ENCODE measurements at places on chromosomes 7 and 10. TPM values are rescaled to one million over a fixed set of nuclear protein-coding genes. Genes with fewer than 3 reads are reported as not detected.
A peak's percentile ranks its signal among the peaks of the same experiment; 100 is the strongest.

UPP1 gene
- polyA plus RNA-seq = 15.2 TPM

PI4K2A gene
- polyA plus RNA-seq = 21.1 TPM

OR6V1 gene
- not detected for polyA plus RNA-seq

CFAP70 gene
- polyA plus RNA-seq = 18.7 TPM

TMEM139 gene
- polyA plus RNA-seq = 63.1 TPM

SPDYE16 gene
- polyA plus RNA-seq = 1.9 TPM

MUC3A gene
- polyA plus RNA-seq = 0.24 TPM

SORCS3 gene
- 3.7 TPM for polyA plus RNA-seq

MYO3A gene
- polyA plus RNA-seq = 6.5 TPM

CDH23 gene
- polyA plus RNA-seq = 1.6 TPM

SLC16A9 gene
- 42.0 TPM for polyA plus RNA-seq

IFIT1B gene
- polyA plus RNA-seq = 0.14 TPM

EXOC6 gene
- polyA plus RNA-seq = 21.6 TPM

CELF2 gene
- polyA plus RNA-seq = 12.4 TPM

GDI2 gene
- 352 TPM for polyA plus RNA-seq

MACC1 gene
- polyA plus RNA-seq = 11.2 TPM

TMEM196 gene
- polyA plus RNA-seq = 0.03 TPM

- DNase-seq = peak; percentile 21
These were observed 34.7 kb downstream of the GSDME start for GRCh38 chr7:24722386-24723177.

DNA sequence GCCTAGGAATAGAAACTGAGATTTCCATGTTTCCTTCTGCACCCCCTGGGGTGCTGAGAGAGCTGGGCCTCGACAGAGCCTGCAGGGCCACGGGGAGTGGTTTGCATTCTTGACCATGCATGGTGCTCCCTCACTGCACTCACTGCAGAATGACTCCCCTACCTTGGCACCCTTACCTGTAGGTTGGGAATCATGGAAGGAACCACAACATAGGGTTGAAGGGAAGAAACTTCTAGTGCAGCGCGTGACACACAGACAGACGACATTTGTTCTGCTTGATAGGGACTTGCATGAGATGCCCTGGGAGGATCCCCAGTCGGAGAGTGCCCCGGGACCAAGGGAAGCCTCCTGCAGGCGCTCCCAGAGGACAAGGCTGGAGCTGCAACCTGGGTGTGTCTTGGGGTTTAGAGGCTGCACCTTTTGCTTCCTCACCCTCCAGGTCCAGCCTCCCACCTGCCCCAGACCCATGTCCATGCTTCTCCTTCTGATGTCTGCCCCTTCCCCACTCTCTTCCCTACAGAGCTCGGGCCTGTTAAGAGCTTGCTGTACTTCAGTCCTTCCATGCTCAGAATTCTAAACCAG, 245.2 kb downstream of the ABCA13 start:
- no peak for DNase-seq

- no peak for DNase-seq
These were observed 303.5 kb downstream of the OTUD1 start for GRCh38 chr10:23742368-23742767.

DNA sequence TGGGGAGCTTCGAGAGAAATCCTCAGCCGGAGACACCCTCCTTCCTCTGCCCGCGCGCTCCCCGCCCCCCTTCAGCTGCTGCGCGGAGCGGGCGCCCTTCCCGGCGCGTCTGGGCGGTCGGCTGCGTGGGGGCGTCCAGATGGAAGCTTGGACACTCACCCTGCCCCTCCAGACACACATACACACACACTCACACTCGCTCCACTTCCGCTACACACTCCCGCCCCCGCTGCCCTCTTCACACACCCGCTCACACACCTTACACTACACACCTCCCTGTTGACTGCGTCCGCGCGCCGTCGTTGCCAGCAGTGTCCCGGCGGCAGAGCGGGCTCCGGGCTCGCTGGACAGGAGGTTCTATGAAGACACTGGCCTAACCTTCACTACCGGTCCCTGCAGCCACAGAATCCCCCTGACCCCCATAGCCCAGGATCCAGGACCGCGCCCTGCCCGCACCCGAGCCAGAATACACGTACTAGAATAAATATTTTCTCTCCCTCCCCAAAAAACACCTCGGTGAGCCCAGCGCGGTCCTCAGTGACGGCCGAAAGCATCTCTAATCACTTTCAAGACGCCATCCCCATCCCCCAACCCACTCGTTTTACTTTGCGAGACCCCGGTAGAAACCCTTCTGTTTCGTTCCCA, 1.1 kb upstream of the EGR2 start:
- DNase-seq = no peak

DNA sequence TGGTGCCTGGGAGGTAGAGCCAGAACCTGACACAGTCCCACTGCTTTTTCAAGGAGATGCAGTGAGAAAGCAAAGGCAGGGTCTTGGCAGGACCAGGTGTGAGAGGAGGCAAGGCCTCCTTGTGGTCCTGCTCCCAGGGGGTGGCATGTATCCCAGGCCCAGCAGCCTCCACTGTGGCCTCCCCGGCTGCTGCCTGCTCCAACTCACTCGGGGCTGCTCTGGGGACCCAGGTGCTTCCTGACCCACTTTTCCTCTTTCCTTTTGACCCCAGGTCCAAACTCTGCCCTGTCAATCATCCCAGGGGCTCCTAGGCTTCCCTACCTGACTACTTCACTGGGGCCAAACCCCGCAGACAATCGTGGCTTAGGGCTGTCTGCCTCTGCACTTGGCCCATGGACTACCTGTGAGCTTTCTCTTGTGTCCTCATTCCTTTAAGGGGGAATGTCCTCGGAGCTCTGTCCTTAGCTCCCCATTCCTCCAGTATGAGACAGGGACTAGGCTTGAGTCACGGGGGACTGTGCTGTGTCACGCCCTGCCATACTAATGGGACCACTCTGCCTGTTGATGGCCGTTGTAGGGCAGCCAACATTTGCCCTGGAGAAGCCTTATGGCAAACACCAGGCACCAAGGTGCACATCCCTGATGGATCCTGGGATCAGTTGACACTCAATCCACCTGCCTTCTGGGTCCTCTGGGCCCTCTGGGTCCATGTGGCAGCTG, 1.1 kb upstream of the AEBP1 start:
- no peak for DNase-seq

GRCh38 chr10:101495324-101495925, 92.6 kb downstream of the POLL start:
- DNase-seq = no peak

GRCh38 chr7:74575083-74575784, 82.3 kb upstream of the GTF2I start:
- DNase-seq = no peak

GRCh38 chr10:110613341-110613995, 30.7 kb upstream of the RBM20 start:
- no peak for DNase-seq

DNA sequence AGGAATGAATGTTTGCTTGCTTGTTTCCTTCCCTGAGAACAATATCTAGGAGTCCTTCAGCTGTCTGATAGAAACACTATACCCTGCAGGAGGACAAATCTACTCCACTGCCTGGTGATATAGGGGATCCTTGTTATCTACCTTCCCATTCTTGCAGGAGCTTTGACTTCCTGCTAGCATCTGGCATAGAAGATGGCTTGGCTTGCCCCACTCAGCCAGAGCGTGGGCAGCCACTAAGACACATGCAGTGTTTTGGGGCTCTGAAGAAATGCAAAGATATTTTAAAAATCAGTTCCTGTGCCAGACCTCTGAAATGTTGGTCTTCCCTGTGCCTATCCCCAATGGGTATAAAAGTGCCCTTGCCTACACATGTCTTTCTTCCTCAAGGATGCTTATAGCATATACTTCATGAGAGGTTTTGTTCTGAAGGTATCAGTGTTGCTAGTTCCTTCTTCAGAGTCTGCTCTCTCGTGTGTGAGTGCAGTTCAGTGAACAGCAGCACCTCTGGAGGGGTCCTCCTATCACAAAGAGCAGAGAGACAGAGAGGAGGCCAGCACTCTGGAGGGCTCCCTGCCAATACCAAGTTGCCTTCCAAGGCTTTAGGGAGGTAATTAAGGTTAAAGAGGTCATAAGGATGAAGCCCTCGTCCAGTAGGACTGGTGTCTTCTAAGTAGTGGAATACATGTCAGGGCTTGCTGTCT, 149.1 kb upstream of the CALCR start:
- no peak for DNase-seq

GRCh38 chr10:72740528-72740927, 48.6 kb downstream of the MCU start:
- DNase-seq = no peak

DNA sequence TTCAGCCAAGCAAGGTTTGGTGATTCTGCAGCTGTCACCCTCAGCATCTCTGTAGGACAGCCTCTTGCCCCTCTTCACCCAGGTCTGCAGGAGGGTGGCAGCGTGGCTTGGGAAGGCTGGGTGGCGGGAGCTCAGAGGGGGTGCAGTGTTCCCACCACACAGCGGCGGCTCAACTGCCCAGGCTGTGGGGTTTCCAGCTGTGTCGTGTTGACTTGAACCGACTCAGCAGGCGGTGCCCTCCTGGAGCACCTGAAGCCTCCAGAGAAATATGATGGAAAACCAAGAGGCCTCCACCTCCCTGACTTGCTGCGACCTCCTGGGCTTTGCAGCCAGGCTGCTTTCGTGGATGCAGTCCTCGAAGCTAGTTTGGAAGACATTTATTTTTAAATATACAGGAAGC, 68.0 kb upstream of the KLF6 start:
- no peak for DNase-seq

DNA sequence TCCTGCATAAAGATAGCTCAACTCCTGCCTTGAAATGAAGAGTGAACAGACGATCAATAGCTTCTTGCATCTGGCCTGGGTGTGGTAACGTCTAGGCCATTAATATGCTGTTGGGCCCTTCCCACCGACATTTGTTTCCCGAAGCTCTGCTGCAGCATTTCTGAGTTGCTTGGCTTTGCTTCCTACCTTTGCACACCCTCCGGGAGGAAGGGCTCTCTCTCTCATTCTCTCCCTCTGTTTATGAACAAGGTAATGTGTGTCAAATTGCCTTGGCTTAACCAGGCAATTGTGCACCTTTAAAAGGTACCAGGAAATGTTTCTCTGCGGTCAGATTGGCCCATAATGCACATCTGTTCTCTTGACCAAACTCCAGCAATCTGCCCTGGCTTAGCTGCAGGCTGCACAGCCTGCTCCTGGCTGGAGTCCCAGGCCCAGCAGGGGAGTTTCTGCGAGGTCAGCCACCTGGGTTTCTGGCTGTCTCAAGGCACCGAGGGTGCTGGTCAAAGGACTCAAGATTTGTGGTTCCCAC, 223.7 kb downstream of the SNX10 start:
- DNase-seq = no peak

- DNase-seq = no peak
These were observed 3.7 kb upstream of the FZD9 start for GRCh38 chr7:73429622-73430505.

DNA sequence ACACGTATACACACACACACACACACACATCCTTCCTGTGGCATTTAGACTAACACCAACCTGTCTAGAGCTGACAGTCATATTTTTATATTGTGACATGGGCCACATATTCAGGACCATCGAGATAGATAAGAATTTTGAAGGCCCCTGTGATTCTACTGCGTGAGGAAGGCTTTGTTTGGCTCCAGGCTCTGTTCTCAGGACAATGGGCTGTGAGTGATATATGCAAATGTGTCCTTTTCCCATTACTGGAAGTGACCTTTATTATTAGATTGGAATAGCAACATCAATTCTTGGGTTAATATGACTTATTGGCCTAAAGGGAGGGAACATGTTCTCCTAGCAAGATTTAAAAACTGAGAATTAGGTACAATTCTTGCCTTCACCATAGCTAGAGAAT, 156.1 kb downstream of the SPAG6 start:
- DNase-seq = no peak

GRCh38 chr7:96388620-96389383, 66.9 kb upstream of the SLC25A13 start:
- no peak for DNase-seq

DNA sequence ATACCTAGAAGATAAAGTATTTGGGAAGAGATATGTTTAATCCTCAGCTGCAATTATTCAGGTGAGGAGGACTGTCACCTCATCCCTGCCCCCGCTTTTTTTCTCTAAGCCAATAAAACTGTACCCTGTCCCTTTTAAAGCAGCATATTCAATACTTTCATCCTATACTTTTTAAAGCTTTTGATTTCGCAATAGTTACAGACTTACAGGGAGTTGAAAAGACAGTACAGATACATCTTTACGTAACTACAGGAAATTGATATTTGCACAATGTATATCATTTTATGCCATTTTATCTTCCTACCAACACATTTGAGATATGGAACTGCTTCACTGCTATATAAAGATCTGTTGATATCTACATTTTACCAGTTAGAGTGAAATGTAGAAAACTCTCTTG, 47.6 kb downstream of the STK17A start:
- DNase-seq = no peak

GRCh38 chr7:32500922-32501341, 5.6 kb downstream of the AVL9 start:
- DNase-seq = no peak

GRCh38 chr10:77984986-77985385, 44.3 kb downstream of the POLR3A start:
- DNase-seq = no peak

GRCh38 chr10:103592186-103593021, 98.9 kb downstream of the NEURL1 start:
- no peak for DNase-seq

GRCh38 chr10:109592391-109592790, 330.9 kb downstream of the XPNPEP1 start:
- DNase-seq = no peak

DNA sequence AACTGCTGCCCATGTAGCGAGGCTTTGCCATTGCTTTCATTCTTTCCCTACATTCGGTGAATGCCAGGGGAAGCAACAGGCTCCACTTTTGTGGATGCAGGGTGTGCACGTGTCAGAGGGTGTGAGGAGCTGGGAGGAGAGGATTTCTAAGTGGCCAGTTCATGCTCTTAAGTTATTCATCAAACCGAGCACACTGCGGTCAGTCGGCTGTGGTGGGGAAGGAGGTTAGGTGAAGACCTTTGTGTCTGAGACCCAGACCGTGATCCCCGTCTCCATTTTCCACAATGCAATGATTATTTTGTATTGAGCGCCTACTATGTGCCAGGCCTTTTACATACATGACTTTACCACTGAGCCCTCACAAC, 438.6 kb upstream of the GALNT17 start:
- no peak for DNase-seq

- DNase-seq = no peak
These were observed 178.5 kb downstream of the PTPRN2 start for GRCh38 chr7:158409120-158409519.

DNA sequence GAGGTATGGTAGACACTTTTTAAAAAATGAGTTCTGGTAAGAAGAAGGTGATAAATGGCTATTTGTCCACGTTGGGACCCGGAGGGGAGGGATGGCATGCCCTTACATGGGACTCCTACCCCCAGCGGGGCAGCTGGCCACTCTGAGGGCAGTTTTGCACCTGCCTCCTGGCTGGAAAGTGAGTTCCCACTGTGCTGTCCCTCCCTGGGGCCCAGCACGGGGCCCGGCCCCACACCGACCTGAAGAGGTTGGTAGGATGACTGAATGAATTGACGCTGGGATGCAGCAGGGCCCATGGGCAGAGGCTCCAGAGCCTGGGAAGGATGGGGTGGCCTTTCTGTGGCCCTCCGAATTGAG, 601 bp upstream of the AEBP1 start:
- no peak for DNase-seq

GRCh38 chr10:24519950-24520349, 203.7 kb downstream of the ARHGAP21 start:
- no peak for DNase-seq

- DNase-seq = no peak
These were observed 84.7 kb downstream of the CCNY start for GRCh38 chr10:35420827-35421552.

- DNase-seq = no peak
These were observed 5.5 kb upstream of the ZNF467 start for GRCh38 chr7:149778696-149779501.

Measured in right renal pelvis (tissue), 4 donors.